Inflammatory macrophage treated with lipopolysaccharide for 4 hours (primary cell): ENCODE measurements at places on chromosomes 13 and 19.

- DNase-seq = peak; percentile 21
Observed at GRCh38 chr13:53137779-53138178, 109.2 kb downstream of the OLFM4 start.

GRCh38 chr13:79675931-79676660 is 195.1 kb downstream of the NDFIP2 start:
- DNase-seq = no peak

- peak; percentile 18 for DNase-seq
Observed at GRCh38 chr13:75544681-75545330, 4.8 kb upstream of the UCHL3 start.

DNA sequence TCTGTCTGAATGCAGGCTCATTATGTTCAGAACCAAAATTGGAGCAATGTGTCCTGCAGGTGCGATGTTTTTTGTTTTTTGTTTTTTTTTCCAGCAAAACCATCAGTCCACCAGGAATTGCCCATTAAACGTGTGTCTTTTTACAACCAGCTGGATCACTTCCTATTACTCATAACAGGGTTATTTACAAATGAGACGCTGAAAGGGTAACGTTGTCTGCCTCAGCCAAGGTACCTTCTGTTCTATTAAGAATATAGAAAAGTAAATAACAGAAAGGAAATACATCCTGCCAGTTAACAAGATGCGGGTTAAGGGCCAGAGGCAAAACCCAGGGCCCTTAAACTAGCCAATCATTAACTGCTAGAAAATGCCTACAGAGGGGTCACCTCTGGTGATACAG is 590.4 kb downstream of the TBC1D4 start:
- DNase-seq = no peak

DNA sequence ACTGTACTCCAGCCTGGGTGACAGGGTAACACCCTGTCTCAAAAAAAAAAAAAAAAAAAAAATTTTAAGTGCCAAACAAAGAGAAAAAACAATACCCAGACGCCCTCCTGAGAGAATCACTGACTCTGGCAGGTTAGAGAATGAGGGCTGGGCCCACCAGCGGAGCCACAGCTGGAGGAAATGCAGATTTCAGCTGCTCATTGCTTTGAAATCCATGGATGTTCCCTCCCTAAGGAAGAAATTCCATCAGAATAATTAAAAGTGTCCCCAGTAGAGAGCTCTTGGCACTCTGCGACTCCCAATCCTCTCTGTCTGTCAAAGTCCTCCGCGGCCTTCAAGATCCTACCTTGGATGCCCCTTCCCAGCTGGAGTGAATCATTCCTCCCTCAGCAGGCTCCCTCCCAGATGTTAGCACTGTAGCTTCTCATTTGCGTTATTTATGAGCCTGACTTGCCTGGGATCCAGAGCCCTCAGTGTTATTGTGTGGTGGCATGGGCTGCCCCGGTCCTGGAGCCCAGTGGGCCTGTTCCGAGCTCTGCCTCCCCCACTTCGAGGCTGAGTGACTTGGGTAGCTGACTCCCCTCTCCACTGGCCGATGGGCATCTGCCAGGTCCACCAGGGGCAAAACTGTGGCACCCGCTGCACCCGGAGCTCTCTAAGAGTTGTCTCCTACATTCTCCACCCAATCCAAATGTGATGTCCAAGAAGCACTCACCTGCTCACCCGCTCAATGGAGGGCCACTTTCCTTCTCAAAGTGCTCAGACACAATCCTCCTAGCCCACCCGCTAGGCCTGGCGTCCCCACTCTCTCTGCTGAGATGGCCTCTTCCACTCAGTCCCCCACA is 47.0 kb downstream of the SERP2 start:
- no peak for DNase-seq

DNA sequence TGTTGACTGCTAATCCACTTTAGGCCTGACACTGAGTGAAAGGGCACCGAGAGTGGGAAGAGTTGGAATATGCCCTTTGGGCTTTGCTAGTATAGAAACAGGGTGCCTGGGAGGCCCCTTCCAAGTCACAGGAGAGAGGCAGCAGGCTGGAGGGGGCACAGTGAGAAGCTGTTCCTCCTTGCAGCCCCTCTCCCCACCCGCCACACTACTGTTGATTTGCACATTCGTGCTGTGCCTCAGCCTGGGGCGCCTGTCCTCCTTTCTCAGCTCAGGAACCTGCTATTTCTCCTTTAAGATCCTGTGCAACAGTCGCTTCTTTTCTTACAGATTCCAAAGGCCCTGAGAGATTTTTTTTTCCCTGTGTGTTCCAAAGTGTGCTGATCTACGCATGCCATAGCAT is 2.8 kb upstream of the B3GLCT start:
- DNase-seq = no peak

GRCh38 chr19:7678971-7679751 is 1.5 kb upstream of the TRAPPC5 start:
- DNase-seq = peak; percentile 56

DNA sequence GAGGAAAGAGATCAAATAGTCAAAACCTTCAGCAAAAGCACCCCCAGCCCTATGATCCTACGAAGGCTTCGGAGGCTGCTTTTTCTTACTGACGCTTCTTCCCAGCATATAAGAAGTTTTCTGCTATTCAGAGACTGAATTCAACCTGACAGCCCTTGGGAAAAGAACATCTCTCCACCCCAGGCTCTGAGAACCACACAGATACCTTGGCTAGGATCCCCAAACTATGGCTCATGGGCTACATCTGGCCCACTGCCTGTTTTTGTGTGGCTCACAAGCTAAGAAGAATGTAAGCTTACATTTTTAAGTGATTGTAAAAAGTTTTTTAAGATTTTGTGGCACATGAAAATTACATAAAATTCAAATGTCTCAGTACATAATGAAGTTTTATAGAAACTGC is 3.0 kb downstream of the SLC15A1 start:
- DNase-seq = no peak

DNA sequence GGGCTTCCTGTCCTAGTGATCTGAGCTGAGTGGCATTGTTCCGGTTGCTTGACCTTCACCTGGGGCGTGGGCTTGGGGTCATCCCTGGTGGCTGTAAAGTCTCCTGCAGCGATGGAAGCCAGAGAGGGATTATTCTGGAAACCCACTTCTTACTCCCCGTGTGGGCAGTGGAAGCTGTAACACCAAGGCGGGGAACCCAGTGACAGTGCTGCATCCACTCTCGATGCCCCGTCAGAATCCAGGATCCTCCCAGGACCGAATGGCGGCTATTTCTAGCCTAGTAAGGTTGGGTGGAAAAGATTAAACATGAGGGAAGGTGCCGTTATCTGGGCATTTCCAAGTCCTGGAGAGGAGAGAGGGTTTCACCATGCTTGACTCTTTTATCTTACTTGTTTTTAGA is 280.6 kb downstream of the ZNF536 start:
- no peak for DNase-seq

- DNase-seq = no peak
Observed at GRCh38 chr19:12987781-12988180, 7.5 kb upstream of the NFIX start.

DNA sequence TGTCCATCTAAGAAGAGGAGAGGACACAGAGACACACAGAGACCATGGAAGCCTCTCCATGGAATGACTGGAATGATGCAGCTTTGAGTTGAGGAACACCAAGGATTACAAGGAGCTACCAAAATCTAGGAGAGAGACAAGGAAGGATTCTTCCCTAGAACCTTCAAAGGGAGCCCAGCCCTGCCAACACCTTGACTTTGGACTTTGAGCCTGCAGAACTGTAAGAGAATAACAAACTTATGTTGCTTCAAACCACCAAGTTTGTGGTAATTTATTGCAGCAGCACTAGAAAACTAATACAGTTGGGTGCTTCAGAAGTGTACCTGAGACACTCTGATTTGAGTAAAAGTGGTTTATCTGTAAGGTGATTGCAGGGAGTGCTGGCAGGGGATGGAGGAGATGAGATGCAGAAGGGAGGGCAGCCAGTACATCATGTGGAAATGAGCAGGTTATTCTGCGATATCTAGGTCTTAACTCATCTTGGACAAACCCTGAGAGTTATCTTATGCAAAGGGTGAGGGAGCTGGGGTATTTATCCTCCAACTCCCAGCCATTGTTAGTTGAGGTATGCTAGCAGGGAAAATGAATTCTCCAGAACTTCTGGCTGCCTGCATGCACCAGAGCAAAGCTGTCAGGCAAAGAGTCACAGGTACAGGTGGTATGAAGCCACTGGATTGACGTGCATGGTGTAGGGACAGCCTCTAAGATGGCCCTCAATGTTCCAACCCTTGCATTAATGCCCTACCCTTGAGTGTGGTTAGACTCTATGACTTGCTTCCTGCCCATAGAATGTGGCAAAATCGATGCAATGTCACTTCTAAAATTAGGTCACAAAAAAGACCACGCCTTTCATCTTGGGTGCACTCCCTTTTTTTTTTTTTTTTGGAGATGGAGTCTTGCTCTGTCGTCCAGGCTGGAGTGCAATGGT is 31.3 kb upstream of the ADGRL1 start:
- DNase-seq = no peak

- peak; percentile 29 for DNase-seq
Observed at GRCh38 chr19:39212375-39212742, 8.3 kb upstream of the SYCN start.

DNA sequence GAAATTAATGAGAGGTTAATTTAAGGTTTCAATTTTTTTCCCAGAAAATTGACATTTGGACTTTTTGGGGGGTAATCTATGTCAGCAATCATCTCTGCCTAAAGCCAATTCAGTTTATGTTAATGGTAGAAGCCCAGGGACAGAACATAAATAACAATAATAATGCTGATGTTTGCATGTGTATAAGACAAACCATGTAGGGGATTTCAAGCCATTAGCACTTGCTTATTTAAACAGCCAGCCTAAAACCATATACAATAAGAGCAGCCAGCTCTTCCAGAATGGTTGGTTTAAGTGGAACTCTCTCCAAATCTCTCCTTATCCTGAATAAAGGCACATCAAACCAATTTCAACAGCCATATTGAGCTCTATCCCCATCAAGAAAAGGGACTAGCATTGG is 7.0 kb upstream of the FOXO1 start:
- DNase-seq = no peak

GRCh38 chr19:5246554-5247155 is 94.0 kb downstream of the PTPRS start:
- no peak for DNase-seq

GRCh38 chr19:19559931-19560330 is 21.9 kb downstream of the CILP2 start:
- no peak for DNase-seq

DNA sequence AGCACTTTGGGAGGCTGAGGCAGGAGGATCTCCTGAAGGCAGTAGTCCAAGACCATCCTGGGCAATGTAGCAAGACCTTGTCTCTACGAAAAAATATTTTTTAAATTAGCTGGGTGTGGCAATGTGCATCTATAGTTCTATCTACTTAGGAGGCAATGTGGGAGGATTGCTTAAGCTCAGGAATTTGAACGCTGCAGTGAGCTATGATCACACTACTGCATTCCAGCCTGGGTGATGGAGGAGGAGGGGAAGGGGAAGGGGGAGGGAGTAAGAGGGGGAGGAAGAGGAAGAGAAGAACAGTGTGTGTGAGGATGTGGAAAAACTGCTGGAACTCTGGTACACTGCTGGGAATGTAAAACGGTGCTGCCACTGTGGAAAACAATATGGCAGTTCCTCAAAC is 9.2 kb upstream of the CLIP3 start:
- DNase-seq = peak; percentile 57

- DNase-seq = no peak
Observed at GRCh38 chr13:24232037-24232436, 71.5 kb downstream of the SPATA13 start.

GRCh38 chr19:2234996-2235380 is 1.1 kb downstream of the PLEKHJ1 start:
- peak; percentile 25 for DNase-seq

DNA sequence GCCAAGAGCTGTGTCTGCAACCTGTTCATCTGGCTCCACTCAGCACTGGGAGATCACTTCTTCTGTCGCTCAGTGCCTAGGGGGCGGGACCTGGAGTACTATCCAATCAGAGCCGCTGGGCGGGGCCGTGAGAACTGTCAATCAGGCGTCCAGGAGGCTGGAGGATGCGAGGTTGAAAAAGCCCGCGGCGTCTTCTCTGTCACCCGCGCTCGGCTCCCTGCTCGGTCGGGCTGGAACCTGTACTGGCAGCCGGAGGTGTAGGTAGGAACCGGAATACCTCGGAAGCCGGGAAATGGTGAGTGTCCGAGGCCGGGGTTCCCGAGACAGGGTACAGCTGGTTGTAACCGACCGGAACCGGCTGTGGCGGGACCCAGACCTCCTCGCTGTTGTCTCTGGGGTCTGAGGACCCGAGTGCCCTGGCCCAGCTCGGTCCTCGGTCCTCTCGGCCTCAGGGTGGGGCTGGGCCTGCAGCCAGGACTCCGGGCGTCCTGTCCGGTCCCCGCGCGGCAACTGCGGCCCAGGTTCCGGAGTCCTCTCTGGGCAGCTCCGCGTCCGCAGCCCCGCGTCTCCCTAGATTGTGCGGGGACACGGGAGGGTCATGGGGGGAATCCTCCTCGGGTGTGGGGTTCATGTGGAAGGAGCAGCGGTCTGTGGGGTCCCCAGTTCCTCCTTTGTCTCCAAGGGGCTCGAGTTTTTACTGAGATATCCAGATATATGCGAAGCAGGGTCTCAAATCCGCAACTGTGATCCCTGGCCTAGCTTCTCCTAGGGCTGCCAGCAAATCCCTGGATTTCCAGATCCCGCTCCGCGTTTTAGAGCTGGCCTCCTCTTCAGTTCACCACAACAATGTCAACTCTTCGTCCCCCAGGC is 42.6 kb downstream of the ZNF627 start:
- peak; percentile 93 for DNase-seq

- DNase-seq = no peak
Observed at GRCh38 chr13:97254816-97255215, 32.7 kb downstream of the MBNL2 start.

DNA sequence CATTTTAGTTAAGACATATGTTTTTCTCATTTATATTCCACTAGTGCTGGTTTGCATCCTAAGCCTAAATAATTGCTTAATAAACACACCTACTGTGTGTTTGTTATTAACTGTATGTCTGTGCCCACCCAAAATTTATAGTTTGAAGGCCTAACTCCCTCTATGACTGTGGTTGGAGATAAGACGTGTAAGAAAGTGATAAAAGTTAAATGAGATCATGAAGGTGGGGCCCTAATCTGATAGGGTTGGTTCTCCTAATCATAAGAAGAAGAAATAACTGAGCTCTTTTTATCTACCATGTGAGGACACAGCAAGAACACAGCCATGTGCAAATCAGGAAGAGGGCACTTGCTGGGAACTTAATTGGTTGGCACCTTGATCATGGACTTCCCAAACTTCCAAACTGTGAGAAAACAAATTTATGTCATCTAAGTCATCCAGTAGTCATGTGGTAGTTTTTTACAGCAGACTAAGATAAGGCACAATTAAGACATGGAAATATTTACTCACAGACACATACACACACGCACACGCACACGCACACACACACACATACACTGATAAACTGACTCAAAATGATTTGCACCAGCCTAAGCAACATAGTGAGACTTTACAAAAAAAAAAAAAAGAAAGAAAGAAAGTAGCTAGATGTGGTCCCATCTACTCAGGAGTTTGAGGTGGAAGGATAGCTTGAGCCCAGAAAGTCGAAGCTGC is 662.1 kb downstream of the PCDH9 start:
- DNase-seq = no peak

GRCh38 chr19:11400798-11401197 is 16.7 kb upstream of the EPOR start:
- DNase-seq = no peak

- no peak for DNase-seq
Observed at GRCh38 chr19:1357531-1358109, 26.1 kb upstream of the NDUFS7 start.

GRCh38 chr13:81986308-81986707 is 1645.4 kb upstream of the SPRY2 start:
- DNase-seq = no peak
